Mesenchymal stem cell (in vitro differentiated cells and primary cell): ENCODE measurements at places on chromosomes 13 and 19.

DNA sequence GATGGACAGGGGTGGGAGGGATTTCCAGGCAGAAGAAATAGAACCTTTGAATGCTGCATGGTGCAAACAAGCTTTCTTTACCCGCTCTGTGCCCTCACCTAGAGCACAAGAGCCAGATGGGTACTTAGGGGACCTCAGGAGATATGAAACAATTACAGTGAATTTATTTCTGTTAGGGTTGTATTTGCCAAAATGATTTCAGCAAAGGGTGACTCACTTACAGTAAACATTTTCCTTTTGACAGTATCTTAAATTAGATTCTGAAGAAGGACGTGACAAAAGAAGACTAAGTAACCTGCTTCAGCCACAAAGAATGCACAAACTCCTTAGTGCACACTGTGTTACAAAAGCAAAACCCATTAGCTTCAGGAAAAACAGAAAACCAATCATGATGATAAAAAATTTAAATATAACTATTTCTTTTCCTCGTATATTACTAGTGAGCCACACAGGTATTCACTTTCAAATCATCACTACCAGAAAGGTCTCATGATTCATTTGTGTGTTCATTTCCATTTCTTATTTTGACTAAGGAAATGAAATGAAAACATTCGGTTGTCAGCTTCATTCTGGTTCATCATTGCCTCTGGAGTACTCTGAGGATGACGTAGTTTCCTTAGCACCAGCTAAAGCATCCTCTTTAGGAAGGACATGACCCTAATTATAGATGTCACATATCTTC is 158.8 kb downstream of the NHLRC3 start:
- DNase-seq, result no peak

DNA sequence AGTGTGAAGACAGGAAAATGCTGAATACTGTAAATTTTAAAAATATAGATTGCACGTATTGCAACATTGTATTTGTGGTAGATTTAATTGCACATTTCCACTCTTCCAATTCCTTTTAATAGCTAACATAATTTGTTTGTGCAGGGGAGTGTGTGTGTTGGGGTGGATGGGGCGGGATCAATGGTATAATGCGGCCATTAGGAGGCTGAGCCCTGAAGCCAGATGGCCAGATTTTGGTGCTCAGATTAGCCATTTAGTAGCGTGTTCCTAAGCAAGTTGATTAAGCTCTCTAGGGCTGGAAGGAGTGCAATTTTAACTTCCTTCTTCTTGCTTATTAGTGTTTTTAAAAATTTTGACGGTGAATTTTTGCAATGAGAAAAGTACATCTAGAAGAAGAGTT is 5.8 kb downstream of the OXGR1 start:
- DNase-seq, result no peak

DNA sequence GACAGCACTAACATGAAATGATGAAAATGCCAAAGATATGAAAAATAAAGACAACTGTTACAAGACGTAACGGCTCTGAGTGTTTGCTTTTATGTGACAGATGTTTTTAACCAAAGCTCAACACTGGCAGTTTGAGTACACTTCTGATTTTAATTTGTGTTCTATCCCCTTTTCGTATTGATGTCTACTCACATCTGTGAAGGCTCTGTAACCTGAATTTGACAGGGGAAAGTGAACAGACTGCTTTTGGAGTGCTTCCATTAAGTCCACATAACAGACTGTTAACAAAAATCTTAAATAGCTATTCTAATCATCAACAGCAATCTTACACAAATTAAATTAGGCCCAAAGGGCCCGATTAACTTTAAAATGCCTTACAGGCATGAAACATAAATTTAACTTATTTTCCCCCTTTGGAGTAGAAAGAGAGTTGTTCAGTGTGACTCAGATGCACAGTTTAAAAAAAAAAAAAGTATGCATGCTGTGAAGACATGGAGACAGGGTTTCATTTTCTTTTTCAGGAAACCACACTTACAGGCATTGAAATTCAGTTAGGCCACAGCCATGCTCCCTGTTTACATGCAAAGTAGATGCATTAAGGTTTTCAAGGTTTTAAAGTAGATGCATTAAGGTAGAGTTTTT is 16.3 kb upstream of the RNASEH2B start:
- peak; percentile 63 for DNase-seq

DNA sequence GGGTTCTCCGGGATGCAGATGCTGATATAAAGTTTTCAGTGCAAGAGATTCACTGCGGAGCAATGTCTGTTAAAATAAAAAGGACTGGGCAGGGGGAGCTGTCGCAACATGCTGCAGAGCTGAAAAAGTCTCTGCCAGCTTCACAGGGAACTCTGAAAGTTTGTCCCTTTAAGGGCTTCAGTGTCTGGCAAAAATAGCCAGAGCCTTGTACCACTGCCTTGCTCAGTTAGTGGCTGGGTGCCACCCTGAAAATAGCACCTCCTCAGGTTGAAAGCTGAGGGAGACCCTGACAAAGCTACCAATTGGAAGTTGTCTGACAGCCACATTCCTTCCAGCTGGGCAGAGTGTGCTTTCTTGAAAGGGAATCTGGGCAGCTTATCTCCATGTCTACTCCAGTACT is 3.0 kb upstream of the NDFIP2 start:
- DNase-seq, result no peak

- no peak for DNase-seq
Observed at GRCh38 chr19:37943480-37943879, 36.5 kb downstream of the SIPA1L3 start.

DNA sequence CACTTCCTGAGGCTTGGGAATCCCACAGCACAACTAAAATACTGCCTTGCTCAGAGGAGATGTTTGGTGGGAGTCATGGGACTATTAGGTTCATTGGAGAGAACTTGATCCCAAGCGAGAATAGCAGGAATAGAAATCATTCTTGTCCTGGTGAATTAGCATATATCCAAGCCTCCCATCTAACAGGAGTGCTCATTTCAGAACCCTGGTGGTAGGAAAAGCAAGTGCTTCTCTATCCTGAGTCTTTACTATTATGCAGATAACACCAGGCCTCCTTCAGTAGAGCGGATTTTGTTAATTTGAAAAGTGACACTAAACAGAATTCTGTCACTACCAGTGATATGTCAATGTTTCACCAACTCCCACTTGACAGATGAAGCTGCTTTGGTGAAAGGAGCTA is 199.5 kb downstream of the ATP8A2 start:
- no peak for DNase-seq

GRCh38 chr13:37476874-37477273 is 121.7 kb downstream of the POSTN start:
- peak; percentile 70 for DNase-seq

DNA sequence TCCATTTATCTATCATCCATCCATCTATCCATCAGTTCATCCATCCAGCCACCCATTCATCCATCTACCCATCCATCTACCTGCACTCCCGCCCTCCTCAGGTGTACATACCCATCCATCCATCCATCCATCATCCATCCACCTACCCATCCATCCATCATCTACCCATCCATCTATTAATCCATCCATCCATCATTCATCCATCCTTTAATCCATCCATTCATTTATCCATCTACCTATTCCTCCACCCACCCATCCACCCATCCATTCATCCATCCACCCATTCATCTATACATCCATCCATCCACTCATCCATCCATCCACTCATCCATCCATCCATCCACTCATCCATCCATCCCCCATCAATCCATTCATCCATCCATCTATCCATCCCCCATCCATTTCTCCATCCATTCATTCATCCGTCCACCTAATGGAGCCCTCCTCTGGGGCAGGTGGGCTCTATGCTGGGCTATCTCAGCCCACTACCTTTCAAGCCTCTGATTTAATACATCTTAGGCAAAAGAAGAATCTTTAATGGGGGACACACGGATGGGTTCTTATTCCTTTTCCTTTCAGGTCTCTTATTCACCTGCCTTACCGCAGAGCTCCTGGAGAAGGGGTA is 178.9 kb downstream of the URI1 start:
- no peak for DNase-seq
